Suprapubic skin (tissue), 4 donors: ENCODE measurements at places on chromosomes 3 and 15.

GRCh38 chr3:12630292-12630691 lies 33.6 kb downstream of the RAF1 start:
- DNase-seq, result no peak

GRCh38 chr3:31768479-31769125 lies 212.5 kb downstream of the OSBPL10 start:
- DNase-seq, result no peak

- DNase-seq, result no peak
These were observed 40.4 kb downstream of the DNAJB8 start for GRCh38 chr3:128426128-128426921.

DNA sequence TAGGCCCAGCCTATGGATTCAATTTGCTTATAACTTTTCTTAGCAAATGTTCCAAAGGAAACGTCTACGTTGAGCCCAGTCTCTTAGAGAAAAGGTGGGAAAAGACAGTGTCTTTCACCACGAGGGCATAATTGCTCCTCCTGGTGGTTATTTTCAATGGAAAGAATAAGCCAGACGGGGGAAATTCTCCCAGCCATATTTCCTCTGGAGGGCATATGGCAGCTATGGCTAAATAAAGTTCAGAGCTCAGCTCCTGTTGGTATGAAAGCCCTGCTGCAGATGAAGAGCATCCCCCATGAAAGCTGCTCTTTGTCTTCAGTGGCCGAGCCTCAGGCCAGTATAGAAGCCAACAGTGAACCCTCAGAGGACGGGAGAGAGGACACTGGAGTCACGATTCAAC lies 297.9 kb downstream of the RYR3 start:
- no peak for DNase-seq

DNA sequence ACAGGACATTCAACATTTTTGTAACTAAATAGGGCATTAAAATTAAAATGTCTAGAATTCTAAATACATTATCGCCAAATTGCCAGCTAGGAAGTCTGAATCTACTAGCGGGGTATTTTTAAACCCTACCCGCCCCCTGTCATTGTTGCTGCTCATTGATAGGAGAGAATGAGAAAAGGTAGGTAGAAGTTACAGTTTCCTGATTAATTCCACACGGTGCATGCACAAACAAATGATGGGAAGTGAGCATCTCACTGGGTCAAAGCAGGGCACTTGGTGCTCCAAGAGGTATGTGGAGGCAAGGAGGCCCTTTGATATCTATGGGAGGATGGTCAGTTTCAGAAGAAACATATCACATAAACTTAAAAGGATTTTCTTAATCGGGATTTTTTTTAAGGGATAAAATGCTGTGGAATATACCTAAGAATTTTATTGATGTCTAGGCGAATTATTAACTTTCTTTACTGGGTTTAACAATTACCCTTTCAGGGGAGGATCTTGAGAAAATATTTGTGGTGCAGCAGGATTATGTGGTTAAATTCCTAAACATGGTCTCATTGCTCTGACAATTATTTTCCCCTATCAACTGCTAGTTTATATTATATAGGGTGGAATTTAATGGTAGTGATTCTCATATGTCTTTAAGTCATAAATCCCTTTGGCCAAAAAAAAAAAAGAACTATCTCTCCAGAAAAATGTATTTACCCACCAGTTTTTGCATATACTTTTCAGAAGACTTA lies 236.0 kb upstream of the GOLGA6L4 start:
- no peak for DNase-seq

GRCh38 chr15:77224352-77224751 lies 153.4 kb upstream of the TSPAN3 start:
- DNase-seq, result no peak

DNA sequence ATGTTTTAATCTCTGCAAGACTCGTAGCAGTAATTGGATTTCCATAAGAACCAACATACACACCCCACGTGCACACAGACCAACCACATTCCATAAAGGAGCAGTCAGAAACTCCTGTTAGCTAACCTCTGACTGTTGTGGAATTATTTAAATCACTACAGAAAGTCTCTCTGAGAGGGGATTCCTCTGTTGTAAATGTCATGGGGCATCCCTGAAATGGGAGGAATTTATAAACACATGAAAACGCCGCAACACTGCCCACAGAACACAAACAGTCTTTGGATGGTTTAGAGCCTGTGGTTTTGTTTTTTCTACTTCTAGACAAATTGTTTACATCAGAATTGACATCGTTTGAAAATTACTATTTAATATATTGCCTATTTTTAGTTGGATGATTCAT lies 740.1 kb upstream of the GRM7 start:
- no peak for DNase-seq

- DNase-seq, result no peak
These were observed 294.1 kb upstream of the UBE2E2 start for GRCh38 chr3:22908989-22909507.

DNA sequence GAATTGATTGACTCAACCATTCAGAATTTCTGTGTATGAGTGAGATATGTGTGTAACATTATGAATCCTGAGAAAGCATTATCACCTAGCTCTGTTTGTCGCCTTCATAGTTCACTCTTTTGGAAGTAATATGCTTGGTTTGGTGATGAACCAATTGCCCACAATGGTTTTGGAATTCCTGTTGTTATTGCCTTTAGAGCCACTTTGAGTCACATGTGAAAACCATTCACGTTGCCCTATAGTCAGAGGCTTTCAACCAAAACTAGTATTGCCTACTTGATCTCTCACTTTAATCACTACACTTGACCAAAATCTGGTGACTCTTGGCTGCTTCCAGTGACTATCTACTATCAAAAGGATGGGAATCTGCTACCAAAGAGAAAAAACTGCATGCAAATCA lies 78.2 kb upstream of the FLNB start:
- no peak for DNase-seq

GRCh38 chr3:148723631-148724030 lies 25.9 kb downstream of the AGTR1 start:
- no peak for DNase-seq

DNA sequence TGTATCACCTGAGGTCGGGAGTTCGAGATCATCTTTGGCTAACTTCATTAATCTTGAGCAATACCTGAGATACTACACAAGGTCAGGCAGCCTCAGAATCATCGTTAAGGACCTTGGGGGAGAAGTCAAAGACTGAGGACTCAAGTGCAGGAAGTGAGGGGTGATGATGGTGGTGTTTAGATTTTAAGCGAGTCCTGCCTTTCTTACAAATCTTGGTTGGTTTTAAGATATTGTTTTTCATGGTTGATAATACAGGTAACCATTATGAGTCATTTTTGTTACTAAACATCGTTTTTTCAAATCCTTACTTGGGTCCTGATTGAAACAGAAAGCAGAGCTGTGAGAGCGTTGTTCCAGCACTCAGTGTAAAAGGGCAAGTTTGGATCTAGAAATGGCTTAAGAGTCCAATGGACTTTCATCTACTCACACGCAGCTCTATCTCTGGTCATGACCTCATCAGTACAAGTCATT lies 4.1 kb downstream of the RASGRP1 start:
- no peak for DNase-seq

DNA sequence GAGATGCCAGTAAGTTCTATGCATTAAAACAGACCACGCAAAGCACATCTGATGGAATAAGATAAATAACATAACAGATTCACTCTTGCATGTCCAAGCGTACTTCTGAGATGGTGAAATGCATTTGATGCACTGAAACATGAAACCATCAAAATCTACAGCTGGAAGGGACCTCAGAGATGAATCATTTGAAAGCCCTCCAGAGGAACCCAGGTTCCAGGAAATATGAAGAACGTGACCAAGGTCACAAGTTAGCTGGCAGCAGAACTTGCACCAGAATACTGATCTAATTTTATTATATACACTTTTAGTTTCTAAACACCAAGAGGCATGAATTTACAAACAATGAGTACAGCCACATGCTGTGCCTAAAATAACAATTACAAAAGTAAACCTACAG lies 957.1 kb downstream of the FHIT start:
- DNase-seq, result no peak

GRCh38 chr3:195443391-195443989 lies 670 bp upstream of the ACAP2 start:
- DNase-seq, result no peak

- DNase-seq, result no peak
These were observed 41.6 kb downstream of the IMPG2 start for GRCh38 chr3:101278727-101279126.

- no peak for DNase-seq
These were observed 180.6 kb downstream of the PDE8A start for GRCh38 chr15:85162237-85162636.

- no peak for DNase-seq
These were observed 36.1 kb upstream of the ARHGEF26 start for GRCh38 chr3:154085071-154085470.
